ENCODE measurements at places on chromosomes 11 and 22.

DNA sequence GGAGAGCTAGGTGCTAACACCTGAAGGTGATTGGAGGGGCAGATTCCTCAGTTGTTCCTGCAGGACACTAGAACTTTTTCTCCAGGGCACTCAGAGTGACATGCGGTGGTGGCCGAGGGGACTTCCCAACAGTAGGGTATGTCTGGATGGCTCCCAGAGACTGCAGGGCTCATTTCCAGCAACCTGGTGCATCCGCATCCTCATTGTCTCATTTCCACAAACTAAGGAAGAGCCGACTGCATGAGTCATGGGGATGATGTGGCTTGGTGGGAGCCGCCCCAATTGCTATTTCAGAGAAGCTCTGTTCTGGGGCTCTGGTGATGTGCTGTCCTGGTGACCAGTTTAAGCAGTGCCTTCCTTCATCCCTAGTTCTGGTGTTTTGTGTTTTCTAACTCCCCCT lies 2.8 kb upstream of the ROBO4 start:
- no peak for DNase-seq

GRCh38 chr11:105492010-105492409 lies 117.9 kb upstream of the GRIA4 start:
- DNase-seq = no peak

DNA sequence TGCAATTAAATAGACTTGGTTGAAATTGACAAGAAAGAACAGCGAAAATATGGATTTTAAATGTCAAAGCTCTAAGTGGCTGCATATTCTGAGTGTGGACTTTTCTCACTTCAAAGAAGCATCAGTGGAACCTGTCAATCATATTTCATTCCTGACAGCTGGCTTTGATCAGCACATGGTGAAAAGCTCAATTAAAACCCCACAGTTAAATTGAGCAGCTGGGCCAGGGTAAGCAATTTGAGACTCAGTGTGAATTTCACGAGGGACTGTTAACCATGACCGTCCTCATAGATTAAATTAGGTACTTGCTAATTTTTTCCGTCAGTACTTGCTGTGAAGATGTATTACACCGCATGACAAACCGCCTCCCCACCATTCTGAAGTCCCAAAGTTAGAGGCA lies 11.0 kb upstream of the OR10D3 start:
- no peak for DNase-seq

GRCh38 chr11:110003426-110003825 lies 89.8 kb upstream of the ZC3H12C start:
- no peak for DNase-seq

GRCh38 chr11:37988031-37988430 lies 1390.0 kb upstream of the RAG2 start:
- DNase-seq = no peak

GRCh38 chr11:2910401-2910955 lies 18.7 kb downstream of the PHLDA2 start:
- no peak for DNase-seq
